ENCODE measurements at places on chromosomes 4 and X.

- DNase-seq, result no peak
Measured at GRCh38 chrX:45557387-45557786, 356.7 kb upstream of the DIPK2B start.

GRCh38 chr4:100933628-100934027 lies 413.7 kb downstream of the PPP3CA start:
- DNase-seq, result no peak

DNA sequence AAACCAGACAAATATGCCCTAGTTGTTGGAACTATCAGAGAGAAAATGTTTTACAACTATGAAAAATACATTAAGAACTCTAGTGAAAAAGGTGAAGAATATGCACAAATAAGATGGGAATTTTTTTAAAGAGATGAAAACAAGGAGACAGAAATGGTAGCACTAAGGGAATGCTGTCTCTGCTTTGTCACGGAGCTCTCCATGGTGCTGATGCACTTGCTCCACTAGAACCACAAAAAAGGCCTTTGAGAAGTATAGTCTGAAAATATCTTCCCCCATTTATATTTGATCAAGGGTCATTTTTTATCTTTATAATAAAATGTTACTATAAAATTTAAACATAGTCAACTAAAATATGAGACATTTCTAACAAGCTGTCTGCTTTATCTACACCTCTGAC lies 1655.5 kb upstream of the AGA start:
- no peak for DNase-seq

GRCh38 chr4:182478475-182478874 lies 235.3 kb downstream of the TENM3 start:
- no peak for DNase-seq

DNA sequence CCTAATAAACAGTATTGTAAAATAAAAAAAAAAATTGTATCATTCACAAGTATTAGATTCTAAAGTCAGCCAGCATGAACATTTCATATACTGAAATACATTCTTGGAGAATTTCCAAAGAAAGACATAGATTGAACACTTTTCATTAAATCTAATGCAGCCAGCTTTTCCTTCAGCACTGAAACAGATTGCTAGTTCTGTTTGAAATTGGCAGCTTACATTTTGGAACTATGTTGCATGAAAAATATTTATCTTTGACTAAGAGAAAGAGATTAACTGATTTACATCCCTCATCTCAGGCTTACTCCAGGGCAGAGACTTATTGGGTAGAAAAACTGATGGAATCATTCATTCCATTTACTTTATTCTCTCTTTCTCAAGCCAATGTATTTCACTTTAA lies 272.7 kb downstream of the PDHA2 start:
- DNase-seq, result no peak

GRCh38 chrX:49956313-49956712 lies 33.9 kb downstream of the CLCN5 start:
- DNase-seq, result no peak

GRCh38 chr4:120839974-120840751 lies 82.4 kb downstream of the PRDM5 start:
- DNase-seq, result no peak

Data from stimulated activated CD4-positive, alpha-beta T cell treated with anti-CD3 and anti-CD28 coated beads, TNF-alpha, amount 100 ng/mL, for 4 hours (primary cell).